Dermis microvascular lymphatic vessel endothelial cell (primary cell): ENCODE measurements at places on chromosomes 5 and 9. TPM values are rescaled to one million over a fixed set of nuclear protein-coding genes. Genes with fewer than 3 reads are reported as not detected.

DNA sequence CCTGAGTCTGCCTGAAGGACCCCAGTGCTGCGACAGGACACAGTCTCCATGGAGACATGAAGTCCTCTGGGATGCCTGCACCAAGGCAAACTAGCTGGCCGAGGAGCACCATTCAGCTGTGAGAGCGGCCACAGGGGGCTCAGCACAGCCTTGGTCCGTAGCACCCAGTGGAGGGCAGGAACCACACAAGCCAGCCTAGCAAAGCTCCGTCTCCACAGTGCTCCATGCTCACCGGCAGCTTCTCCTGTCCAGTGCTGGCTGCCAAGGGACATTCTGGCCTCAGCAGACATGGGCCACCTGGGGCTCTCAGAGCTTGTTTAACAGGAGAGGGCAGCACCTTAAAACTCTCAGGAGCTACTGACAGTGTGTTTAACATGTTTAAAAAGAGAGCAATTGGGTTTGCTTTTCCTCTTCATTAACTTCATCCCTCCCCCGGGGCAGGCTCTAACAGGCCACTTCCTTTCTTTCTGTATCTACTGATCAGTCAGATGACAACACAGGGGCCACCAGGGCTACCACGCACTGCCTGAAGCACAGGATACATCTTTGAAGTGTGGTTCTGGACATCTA lies 57.0 kb downstream of the SECISBP2 start:
- DNase-seq = peak; percentile 31

DNA sequence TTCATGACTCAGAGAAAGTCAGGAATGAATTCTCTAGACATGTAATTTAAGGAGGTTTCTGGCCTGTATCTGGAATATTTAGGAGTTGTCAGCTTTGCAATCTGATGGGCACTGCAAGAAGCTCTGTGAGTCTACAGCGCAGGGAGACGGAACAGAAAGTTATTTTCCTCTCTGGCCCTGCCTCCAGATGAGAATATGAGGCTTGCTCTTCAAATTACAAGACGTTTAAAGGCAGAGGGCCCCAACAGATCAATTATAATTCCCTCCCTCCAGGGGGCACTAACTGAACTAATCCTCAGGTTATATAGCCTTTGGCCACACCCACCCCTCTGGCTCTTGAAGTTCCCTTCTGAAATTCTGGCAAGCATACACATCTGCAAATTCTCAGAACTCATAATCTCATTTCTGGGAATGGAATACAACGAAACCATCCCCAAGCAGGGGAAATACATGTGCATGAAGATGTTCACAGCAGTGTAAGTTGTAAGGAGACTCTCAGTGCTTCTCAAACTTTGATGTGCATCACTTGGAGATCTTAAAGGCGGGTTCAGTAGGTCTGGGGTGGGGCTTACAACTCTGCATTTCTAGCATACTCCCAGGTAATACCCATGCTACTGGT lies 307.6 kb downstream of the CWC27 start:
- DNase-seq = no peak

- no peak for DNase-seq
These were observed 357.9 kb upstream of the CCNH start for GRCh38 chr5:87770601-87771121.

DNA sequence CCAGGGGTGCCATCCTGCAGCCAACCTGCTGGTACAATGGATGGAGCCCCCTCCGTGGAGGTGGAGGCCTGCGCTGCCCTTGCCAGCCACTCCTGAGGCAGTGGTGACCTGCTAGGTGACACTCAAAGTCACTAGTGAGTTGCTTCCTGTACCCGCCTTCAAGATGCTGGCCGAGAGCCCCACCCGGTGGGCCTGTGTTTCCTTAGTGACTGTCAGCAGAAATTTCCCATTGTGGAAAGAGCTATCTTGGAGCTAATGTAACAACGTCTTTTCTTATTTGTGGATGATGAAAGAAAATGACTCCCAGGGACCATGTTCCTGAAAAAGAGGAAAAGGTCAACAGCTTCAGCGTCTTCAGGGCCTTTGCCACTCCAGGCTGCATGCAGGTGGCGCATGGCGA lies 117.0 kb upstream of the BOD1 start:
- no peak for DNase-seq

DNA sequence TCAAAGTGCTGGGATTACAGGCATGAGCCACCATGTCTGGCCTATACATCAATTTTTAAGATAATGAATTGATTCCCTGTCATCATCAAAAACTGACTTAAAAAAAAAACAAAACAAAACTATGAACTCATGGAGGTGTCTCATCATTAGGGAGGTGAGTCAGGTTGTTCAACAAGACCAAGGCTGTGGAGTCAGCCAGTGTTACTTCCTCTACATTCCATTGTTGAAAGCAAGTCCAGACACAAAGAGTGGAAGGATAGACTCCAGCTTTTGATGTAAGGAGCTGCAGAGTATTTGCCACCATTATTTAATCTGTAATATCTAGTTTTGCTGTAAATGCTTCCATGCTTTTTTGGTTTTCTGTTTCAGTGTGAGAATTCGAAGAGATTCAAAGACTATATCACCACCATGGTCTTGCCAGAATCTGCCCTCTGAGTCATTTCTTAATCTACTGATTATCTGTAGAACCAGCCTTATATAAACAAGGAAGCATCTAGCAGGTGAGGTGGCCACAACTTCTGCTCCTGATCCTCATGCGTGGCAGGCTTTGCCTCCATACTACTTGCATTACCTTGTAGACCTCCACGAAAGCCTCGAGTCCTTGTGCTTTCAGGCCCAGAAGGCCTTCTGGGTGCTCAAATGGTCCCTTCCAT lies 156.1 kb downstream of the FGF1 start:
- DNase-seq = peak; percentile 83

DNA sequence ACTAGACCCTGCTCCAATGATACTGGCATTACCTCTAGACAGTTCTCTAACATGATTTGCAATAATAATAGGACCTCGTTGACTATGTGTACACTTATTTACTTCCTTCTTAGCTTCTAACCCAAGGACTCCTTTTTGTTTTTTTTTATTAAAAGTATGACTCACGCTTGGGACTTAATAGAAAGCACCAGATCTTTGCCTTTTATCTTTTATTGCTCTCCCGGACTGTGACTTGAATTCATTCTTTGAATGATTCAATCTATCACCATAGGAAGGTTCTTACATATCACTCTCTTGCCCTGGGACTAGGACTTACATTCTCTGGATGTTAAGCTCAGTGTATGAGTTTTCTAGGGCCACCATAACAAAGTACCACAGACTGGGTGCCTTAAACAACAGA lies 9.0 kb downstream of the C9 start:
- no peak for DNase-seq

DNA sequence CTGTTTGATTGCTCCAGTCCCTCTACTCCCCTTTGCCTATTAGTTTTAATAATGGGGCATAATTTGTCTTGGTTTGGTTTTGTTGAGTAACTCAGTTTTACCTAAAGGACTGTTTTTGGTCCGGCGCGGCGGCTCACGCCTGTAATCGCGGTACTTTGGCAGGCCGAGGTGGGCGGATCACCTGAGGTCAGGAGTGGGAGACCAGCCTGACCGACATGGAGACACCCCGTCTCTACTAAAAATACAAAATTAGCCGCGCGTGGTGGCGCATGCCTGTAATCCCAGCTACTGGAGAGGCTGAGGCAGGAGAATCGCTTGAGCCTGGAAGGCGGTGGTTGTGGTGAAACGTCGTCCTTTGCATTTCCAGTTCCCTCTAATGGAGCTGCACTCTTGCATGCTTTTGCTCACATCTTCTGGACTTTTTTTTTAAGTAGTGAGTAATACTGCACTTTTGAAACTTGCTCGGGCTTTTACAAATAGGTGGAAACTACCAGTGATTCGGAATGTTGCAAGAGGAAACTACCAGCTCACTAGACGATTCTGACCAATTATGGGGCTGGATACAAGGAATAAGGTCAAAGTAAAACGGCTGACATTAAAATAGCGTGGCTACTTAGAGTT lies 721 bp upstream of the MAML1 start:
- peak; percentile 77 for DNase-seq

GRCh38 chr5:141508798-141509611 lies 20.1 kb downstream of the PCDHGC5 start:
- no peak for DNase-seq

DNA sequence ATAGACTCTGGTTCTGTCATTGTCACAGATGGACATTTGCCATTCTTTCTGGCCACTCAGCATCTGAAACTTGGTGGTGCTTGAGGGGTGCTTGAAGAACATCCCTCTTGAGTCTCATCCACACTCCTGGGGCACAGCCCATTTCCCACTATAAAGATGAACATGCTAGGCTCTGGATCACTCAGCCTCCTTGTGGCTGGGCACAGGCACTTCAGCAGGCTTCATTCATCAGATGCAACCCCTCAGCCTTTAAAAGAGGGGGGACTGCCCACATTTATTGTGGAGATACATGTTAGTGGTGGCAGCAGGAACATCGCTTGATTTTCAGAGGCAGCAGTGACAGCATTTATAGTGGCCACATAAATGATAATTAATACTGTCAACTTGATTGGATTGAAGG lies 124.7 kb upstream of the NIPBL start:
- DNase-seq = no peak

GRCh38 chr5:107378218-107378899 lies 292.4 kb downstream of the EFNA5 start:
- no peak for DNase-seq

DNA sequence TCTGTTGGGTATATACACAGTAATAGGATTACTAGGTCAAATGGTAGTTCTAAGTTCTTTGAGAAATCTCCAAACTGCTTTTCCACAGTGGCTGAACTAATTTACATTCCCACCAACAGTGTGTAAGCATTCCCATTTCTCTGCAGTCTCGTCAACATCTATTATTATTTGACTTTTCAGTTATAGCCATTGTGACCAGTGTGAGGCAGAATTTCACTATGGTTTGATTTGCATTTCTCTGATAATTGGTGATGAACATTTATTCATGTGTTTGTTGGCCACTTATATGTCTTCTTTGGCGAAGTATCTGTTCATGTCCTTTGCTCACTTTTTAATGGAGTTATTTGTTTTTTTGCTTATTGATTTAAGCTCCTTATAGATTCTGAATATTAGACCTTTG lies 596.2 kb upstream of the DAB2 start:
- DNase-seq = peak; percentile 11

DNA sequence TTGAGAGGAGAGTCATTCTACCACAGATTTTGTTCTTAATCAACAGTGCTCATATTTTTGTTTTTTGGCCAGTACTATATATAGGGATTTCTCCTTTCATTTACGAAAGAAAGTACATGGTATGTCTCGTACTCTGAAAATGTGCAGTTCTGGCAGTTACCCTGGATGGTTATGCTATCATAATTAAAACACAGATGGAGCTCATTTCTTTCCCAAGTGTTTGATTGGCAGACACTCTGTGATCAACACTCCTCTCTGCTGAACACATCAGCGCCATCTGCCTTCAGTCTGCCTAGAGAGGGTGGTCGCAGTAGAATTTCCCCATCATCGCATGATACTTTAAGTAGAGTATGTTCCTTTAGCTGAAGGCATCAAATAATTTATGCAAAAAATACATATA lies 64.5 kb downstream of the PAM start:
- DNase-seq = no peak

DNA sequence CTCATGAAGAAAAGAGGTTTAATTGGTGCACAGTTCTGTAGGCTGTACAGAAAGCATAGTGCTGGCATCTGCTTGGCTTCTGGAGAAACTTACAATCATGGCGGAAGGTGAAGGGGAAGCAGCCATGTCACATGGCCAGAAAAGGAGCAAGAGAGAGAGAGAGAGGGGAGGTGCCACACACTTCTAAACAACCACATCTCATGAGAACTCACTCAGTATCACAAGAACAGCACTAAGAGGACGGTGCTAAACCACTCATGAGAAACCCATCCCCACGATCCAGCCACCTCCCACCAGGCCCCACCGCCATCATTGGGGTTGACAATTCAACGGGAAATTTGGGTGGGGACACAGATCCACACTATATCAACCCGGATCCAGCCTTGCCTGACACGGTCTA lies 28.8 kb upstream of the IER5L start:
- DNase-seq = no peak

GRCh38 chr5:171794470-171794960 lies 8.9 kb downstream of the SMIM23 start:
- no peak for DNase-seq

- no peak for DNase-seq
These were observed 10.7 kb downstream of the UGT3A2 start for GRCh38 chr5:36055984-36056383.

DNA sequence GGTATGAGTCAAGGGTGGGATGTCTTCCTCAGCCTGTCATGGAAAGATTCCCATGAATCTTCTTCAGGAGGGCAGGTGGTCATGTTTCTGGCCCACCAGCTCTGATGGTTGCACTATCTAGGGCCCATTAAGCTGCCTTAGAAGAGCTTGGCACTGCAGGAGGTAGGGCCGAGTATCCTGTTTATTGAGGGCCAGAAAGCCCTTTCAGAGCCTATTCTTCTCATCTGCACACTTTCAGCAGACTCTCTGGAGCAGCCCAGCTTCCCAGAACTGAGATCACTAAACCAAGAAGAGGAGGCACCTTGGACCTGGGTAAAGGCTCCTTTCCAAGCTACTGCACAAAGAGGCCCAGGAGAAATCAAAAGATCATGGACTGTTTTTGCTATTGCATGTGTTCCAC lies 146.5 kb downstream of the MTX3 start:
- no peak for DNase-seq

DNA sequence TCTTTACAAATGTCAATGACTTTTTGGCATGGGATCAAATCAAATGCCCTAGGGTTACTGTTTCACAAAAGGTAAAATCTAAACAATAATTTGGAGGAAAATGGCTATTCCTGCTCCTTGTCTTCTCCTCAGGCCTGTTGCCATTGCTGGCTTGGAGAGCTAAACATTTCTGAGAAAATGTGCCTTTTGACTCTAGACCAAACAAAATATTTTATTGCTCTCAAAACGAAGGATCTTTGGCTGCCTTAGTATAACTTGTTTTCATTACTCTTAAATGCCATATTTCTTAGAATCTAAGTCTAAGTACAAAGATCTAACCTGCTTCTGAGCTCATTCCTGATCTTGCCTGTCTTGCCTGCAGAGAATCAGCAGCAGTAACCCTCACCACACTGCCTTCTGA lies 116.6 kb downstream of the MUSK start:
- DNase-seq = no peak

DNA sequence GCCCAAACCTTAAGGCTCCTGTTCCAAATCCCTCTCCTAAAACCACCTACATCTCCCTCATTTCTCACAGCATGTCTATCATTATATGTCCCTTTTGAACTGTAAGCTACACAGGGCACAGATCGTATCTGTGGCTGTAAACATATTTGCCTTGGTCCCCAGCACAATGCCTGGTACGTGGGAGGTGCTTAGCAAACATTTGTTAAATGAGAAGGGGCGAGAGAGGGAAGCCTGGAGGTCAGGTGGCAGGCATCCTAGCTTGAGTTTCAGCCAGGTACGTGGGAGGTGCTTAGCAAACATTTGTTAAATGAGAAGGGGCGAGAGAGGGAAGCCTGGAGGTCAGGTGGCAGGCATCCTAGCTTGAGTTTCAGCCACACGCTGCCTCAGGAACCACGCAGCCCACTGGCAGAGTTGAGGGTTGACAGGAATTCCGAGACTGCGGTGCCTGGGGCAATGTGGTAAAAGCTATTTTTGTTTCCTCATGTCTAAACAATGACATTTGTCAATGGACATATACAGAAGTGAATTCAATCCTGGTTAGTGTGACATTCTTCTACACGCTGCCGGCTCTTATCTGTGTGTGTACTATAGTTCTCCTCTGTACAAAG lies 113.6 kb downstream of the EFNA5 start:
- DNase-seq = peak; percentile 47

The RNF145 gene
- 37.2 and 42.7 TPM in 2 replicates for total RNA-seq

The NUTM2F gene
- not detected in 2 replicates for total RNA-seq

The IFNA2 gene
- not detected in 2 replicates for total RNA-seq

The TEX48 gene
- not detected in 2 replicates for total RNA-seq

The TAL2 gene
- 0.13 TPM in 1 of 2 replicates, not detected in the other for total RNA-seq

The PKD2L2 gene
- not detected in 2 replicates for total RNA-seq

The TAF1L gene
- under 0.01 TPM in 2 replicates for total RNA-seq

The MSH3 gene
- 6.2 and 7.8 TPM in 2 replicates for total RNA-seq
